ENCODE measurements at places on chromosomes 2 and 18.

- DNase-seq: no peak
Measured at GRCh38 chr2:239285071-239285931, 115.5 kb downstream of the HDAC4 start.

DNA sequence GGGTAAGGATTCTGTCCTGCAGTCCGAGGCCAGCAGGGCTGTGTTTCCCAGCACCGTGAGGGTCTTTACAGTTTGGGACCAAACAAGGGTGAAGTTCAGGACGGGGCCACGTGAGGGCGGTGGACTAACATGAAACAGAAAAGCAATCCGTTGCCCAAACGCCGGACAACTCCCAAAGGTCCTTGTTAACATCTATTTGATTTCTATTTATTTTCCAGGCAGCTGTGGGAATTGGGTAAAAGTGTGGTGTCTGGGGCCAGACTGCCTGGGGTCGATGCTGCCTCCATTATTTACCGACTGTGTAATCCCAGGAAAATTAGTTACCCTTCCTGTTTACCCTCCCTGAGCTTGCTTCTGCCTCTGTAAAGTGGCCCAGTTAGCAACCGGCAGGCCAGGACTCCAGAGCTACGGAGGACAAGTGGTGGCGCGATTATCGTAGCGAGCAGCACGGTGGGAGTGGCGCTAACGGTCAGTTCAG, 66.3 kb upstream of the TCF7L1 start:
- no peak for DNase-seq

DNA sequence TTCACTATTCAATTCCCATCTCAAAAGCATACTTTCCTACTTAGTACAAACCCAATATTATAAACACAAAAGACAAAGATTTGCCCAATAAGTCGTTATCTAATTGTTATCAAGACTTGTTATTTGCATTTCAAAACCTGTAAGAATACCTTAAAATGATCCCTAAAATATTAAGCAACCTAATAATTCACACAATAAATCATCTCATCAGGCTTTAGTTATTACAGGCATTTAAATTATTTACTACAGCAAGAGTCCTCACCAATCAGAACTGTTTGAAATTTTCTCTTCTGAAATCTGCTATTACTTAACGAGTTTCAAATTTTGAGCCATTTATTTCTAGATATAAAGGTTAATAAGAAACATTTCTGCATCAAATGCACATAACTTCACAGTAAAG, 1.6 kb downstream of the CCDC88A start:
- no peak for DNase-seq

DNA sequence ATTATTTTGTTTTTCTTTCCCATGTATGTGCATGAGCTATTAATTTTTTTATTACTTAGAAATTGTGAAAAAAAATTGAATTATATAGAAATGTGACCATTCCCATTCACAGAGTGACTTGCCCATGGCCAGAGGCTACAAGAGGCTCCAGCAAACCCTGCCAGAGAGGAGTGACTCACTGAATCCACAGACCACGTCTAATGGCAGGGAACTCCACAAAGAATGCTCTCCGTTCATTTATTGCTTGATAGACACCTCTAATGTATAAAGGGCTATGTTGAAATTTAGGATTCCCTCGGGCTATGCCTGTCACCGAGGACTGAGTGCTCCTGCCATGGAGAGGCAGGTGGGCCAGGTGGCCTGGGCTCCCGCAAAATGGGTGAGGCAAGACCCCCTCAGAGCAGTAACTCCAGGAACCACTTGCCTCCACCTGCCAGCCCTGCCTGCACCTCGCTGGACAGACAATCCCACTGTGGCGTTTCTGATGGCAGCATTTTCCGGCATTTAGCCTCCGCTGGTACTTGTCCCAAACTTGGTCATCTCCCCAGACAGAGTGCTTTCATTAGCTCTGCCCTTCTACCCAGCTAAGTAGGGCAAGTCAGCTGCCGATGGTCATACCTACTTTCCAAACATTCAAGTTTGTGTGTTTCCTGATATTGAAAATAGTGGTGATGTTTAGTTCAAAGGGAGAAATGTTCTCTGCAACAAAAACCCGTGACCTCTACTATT, 200.3 kb downstream of the PRKCE start:
- no peak for DNase-seq

- no peak for DNase-seq
Measured at GRCh38 chr2:12289120-12289802, 427.5 kb upstream of the TRIB2 start.

DNA sequence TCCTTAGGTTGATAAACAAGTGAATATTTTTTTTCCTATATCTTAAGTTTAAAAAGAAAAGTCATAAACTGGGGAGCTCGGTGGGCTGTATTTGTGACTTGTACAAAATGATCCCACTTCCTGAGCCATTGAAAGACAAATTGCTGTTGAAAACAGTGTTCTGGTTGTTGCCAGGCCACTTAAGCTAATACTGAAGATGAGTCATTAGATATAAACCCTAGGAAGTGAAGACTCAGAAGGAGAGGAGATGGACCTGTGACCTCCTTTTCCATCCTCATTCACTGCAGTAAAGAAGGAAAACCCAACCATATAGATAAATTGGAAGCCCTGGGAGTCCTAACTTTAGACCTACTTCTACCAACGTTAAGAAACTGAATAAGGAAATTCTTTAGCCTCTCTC, 46.2 kb upstream of the SERPINE2 start:
- DNase-seq: no peak
